ENCODE measurements at places on chromosomes 4 and X. TPM values are rescaled to one million over a fixed set of nuclear protein-coding genes. Genes with fewer than 3 reads are reported as not detected.
A peak's percentile ranks its signal among the peaks of the same experiment; 100 is the strongest.

Gene OTUD6A
- not detected for polyA plus RNA-seq

Gene RRH
- polyA plus RNA-seq, result 0.15 TPM

GRCh38 chr4:25377572-25378436 is 741 bp downstream of the ANAPC4 start:
- DNase-seq, result peak; percentile 2

DNA sequence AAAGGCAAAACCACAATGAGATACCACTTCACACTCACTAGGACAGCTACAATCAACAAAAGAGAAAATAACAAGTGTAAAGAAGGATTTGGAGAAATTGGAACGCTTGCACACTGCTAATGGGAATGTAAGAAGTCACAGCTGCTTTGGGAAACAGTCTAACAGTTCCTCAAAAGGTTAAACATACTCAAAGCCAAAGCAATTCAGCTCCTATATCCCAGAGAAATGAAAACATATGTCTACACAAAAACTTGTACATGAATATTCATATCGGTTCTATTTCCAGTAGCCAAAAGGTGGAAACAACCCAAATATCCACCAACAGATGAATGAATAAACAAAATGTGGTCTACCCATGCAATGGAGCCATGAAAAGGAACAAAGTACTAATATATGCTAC is 64.0 kb downstream of the TEC start:
- no peak for DNase-seq

DNA sequence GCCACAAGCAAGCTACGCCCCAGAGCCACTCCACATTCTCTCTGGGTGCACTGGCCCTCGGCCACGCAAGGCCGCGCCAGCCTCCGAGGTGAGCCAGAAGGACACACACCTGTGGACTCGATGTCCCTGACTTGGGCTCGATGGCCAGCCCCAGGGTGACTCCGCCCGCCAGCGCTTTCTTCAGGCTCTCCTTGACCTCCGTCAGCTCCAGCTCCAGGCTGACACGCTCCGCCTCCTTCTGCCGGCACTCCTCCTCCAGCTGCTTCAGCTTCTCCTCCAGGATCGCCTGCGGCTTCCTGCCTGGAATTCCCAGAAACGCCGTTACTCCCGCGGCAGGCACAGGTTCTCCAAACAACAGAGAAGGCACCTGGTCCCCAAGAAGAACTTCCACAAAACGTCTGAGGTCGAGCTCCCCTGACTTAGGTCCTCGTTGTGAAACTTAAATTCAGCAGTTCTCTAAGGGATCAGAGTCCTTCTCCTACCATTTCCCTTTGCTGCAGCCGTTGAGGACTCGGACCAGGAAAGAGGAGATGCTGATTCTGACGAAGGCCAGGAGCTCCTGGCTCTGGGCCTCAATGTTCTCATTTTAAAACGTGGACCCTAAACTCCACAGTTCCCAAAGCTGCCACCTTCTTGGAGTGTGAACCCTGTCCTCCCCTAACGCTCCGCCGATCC is 166.8 kb downstream of the AFAP1 start:
- peak; percentile 76 for DNase-seq

DNA sequence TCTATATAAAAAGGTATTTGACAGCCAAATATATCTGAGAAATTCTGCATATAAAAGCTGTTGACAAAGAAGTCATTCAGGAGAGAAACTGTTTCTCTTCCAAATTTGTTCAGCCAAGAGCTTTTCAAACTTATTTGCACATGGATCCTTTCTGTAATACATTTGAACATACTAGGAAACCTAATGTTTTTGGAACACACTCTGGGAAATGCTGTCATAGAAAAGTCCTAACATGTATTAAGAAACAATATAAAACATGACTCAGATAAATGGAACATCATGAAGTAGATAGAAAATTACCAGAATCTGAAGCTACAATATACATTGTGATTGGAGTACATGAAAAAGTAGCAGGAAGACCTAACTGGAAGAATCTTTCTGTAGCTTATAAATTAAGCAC is 781.5 kb upstream of the EPHA5 start:
- no peak for DNase-seq

DNA sequence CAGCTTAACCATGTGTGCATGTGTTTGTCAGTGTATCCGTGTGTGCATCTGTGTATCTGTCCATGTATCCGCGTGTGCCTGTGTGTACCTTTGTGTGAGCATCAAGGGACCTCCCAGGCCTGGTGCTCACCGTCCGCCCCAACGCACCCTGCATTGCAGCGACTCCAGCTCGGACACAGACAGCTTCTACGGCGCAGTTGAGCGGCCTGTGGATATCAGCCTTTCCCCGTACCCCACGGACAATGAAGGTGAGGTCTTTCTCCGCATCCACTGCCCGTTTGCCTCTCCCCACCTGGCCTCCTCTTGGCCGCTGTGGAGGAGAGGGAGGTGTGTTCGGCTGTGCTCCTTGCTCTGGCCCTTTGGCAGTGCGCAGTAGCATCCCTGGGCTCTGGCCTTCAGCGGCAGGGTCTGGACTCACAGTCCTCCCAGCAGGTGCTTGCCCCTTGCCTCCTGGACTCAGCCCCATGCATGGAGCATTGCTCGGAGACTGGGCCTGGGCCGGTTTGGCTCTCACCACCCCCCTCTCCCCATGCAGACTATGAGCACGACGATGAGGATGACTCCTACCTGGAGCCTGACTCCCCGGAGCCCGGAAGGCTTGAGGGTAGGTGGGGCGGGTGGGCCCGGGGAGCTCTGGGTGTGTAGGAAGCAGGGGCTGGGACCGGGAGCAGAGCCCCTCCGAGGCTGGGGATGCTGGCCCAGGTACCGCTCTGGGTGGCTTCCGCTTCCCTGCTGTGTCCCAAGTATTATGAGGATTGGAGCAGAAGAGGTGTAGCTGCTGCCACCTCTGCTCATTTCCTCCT is 16.4 kb upstream of the ADD1 start:
- DNase-seq, result no peak

- no peak for DNase-seq
Measured at GRCh38 chr4:172105918-172106317, 292.7 kb downstream of the GALNTL6 start.

- DNase-seq, result no peak
Measured at GRCh38 chr4:53498706-53499105, 92.6 kb downstream of the LNX1 start.

- peak; percentile 12 for DNase-seq
Measured at GRCh38 chr4:77699731-77700210, 94.2 kb downstream of the CXCL13 start.

- DNase-seq, result no peak
Measured at GRCh38 chr4:17013382-17014006, 115.0 kb upstream of the LDB2 start.
